T-helper 2 cell (primary cell): ENCODE measurements at places on chromosomes 3 and 15.

- no peak for DNase-seq
These were observed 90.2 kb downstream of the ANP32A start for GRCh38 chr15:68730471-68730919.

- DNase-seq: no peak
These were observed 46.8 kb upstream of the VILL start for GRCh38 chr3:37943631-37944314.

DNA sequence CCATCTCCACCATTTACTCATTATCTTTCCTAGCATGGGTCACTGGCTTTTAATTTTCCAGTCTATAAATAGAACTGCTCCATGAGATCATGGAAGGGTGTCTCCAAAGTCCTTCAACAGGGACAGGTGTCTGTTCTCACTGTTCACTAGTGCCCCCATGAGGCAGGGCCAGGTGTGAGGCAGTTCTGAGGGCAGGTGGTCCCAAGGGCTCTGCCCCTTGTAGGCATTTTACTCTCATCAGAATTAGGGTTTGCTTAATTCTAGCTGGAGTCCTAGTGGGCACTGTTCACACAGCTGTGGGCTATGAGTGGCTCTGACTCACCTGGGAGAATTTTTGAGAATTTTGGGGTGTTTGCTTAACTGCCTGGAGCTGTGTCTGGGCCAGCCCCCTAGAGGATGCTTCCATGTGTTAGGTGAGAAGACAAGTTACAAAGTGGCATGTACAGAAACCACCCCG, 248.0 kb upstream of the LYSMD4 start:
- DNase-seq: no peak

- DNase-seq: no peak
These were observed 29.8 kb downstream of the PLA1A start for GRCh38 chr3:119627461-119627860.

DNA sequence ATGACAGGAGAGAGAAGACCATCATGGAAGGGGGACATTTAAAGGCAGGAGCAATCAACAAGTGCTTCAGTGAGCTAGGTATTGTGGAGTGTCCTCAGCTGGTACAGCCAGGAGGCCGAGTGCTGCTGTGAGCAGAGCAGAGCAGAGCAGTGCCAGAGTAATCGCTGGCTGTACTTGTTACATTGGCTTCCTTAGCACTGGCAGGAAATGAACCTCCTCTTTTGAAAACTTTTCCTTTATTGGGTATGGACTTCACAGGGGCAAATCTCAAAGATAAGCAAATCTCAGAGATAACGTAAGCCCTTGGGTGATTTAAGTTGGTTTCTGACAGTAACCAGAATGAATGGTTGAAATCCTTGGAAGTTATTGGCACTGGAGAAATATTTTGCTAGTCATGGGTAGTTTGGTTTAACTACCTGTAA, 2.1 kb downstream of the SH3GL3 start:
- DNase-seq: no peak
